ENCODE measurements at places on chromosomes 2 and 18.

- no peak for DNase-seq
These were observed 81.7 kb upstream of the FAM98A start for GRCh38 chr2:33680644-33681363.

- DNase-seq = no peak
These were observed 74.3 kb upstream of the MMADHC start for GRCh38 chr2:149661844-149662243.

DNA sequence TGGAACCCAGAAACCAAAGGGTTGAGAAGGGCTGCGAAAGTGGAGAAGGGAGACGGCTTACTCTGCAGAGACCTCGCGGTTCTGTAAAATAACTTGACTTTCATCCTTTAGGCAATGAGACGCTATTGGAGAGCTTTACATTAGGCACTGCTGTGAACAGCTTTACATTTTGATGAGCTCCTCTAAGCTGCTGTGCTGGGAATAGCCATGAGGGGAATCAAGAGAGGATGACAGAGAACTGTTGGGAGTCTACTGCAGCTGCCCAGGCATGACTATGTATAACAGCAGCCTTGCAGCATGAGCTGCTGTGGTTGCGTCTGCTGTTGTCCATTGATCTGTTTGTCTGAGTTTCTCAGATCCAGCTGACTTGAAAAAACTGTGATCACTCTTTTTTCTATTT is 310.8 kb upstream of the MAP2 start:
- DNase-seq = no peak

DNA sequence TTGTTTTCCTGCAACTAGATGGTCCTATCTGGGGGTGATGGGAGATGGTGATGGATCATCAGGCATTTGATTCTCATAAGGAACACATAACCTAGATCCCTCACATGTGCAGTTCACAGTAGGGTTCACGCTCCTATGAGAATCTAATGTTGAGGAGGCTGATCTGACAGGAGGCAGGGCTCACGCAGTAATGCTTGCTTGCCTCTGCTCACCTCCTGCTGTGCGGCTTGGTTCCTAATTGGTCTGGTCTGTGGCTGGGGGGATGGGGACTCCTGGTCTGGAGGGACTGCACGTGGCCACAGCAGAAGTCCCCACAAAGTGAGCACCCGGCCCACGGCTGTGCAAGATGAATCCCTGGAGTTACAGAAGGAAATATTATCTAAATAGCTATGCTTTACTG is 11.3 kb downstream of the MC5R start:
- DNase-seq = no peak

GRCh38 chr2:54097124-54097523 is 18.3 kb upstream of the ACYP2 start:
- DNase-seq = no peak

GRCh38 chr2:128594651-128594910 is 275.9 kb upstream of the HS6ST1 start:
- no peak for DNase-seq

GRCh38 chr2:121529439-121530211 is 1.1 kb upstream of the RNU4ATAC start:
- no peak for DNase-seq

DNA sequence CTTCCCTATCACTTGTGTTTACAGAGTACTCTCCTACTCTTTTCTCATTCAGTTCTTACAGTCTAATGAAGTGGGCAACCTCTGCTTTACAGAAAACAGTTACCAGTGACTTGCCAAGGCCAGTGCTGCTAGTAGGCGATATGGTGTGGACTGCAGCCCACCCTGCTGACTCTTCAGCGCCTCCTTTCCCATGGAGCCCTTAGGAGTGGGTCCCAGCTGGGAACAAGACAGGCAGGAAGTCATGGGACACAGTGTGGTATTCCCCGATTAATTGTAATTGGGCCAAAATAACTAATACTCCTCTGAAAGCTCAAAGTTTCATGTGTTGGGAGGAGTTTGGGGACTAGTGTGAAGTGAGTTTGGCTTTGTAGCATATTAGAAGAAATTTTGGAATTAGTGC is 120.1 kb upstream of the EML6 start:
- no peak for DNase-seq

GRCh38 chr2:75892490-75892889 is 181.8 kb upstream of the GCFC2 start:
- DNase-seq = no peak

GRCh38 chr2:138814123-138814898 is 34.1 kb upstream of the NXPH2 start:
- no peak for DNase-seq
